ENCODE measurements at places on chromosomes 12 and 14.

- no peak for DNase-seq
Measured at GRCh38 chr14:30838351-30838750, 36.0 kb upstream of the COCH start.

- no peak for DNase-seq
Measured at GRCh38 chr14:33940561-33941011, 10.3 kb downstream of the EGLN3 start.

GRCh38 chr12:119544765-119545625, 48.6 kb upstream of the TMEM233 start:
- peak; percentile 26 for DNase-seq

- DNase-seq: peak; percentile 70
Measured at GRCh38 chr12:130747867-130748740, 32.0 kb upstream of the RIMBP2 start.

GRCh38 chr14:63928744-63929174, 76.0 kb downstream of the SYNE2 start:
- DNase-seq: no peak

- no peak for DNase-seq
Measured at GRCh38 chr12:71782017-71782416, 27.4 kb downstream of the RAB21 start.

DNA sequence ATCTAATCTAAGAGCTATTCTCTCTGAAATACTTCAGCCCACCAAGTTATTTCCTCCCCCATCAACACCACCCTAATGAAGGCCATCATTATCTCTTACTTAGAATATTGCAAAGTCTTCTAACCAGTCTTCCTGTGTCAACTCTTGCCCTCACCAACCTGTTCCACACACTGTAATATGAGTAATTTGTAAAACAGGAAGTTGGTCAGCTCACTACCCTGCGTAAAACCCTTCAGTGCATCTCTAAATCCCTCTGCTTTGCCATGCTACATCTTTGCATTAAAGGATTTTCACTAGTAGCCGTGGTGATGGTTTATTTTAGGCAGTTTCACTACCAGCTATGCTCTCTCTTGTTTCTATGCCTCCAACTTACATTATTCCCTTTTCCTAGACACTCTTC, 70.0 kb downstream of the KIF21A start:
- DNase-seq: no peak

- DNase-seq: no peak
Measured at GRCh38 chr12:116346741-116347140, 69.2 kb upstream of the MED13L start.

DNA sequence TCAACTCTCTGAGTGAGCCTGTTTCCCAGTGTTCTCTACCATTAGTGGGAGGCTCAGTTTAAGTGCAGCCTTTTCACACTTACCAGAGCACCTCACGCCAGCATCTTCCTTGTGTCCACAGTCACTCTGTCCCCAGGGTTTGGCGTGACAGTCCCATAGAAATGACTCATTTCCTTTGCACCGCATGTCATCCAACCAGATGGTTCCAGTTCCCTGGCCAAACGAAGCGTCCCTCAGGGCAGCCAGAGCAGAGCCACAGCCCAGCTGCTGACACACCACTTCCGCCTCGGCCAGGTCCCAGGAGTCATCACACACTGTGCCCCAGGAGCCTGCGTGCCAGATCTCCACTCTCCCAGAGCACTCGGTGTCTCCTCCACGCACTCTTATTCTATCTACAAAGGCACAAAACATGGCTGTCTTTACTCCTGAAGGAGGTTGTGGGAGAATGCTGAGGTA, 65.4 kb downstream of the ACSM4 start:
- DNase-seq: no peak

GRCh38 chr14:91249841-91250616, 5.5 kb upstream of the GPR68 start:
- peak; percentile 51 for DNase-seq

DNA sequence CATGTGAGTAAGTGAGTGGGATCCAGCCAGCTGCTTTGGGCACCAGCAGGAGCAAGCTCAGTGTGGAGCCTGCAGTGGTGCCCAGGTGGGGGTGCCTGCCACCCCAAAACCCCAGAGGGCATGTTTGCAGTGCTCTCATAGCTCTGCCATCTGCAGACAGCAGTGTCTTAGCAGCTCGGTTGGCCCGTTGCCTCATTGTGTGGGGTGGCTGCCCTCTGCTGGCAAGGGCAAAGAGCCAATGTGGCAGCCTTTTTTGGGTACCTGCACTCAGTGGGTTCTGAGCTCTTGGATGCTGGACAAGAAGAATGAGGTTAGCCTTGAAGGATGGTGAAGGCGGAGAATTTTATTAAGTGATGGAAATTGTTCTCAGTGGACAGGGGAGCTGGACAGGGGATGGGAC, 52.3 kb downstream of the NEUROD4 start:
- peak; percentile 76 for DNase-seq

- peak; percentile 100 for DNase-seq
Measured at GRCh38 chr12:57520053-57520818, at the start of gene DDIT3. Gene DDIT3 (minus strand): TSS chr12:57520514. CDS start chr12:57517406, 3,108 bp downstream.

DNA sequence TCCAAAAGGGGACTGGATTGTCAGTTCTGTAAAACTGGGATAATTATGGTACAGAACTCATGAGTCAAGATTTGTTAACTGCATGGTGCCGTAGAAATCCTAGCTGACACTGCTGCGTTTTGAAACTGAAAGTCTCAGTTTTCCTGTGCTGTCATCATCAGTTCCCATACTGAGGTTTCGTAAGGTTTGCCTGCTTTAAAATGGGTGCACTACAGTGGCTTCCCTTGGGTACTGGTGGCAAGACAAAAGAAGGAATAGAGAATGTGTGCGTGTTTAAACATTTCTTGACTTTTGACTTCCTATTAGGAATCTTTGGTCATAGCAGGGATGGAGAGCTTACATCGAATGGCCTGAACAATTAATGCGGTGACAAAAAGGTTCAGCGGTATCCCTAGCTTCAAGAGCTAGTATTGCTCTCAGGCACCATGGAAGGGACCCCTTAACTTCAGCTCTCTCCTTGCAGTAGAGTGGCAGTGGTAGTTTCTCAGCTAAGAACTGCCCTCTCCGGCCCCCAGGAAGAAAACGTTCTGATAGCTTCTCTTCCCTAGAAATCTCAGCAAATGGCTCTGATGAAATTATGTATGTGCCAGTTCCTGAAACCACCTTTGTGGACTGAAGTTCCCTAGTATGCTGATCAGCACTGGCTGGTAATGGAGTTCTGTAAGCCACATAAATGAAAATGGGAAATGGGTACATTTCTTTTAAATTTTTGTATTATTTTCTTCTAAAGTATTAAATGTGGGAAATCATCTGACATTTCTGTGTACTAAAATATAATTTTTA, 28.9 kb downstream of the ANO6 start:
- no peak for DNase-seq

GRCh38 chr14:93112891-93113677, 2.6 kb downstream of the ITPK1 start:
- peak; percentile 67 for DNase-seq

DNA sequence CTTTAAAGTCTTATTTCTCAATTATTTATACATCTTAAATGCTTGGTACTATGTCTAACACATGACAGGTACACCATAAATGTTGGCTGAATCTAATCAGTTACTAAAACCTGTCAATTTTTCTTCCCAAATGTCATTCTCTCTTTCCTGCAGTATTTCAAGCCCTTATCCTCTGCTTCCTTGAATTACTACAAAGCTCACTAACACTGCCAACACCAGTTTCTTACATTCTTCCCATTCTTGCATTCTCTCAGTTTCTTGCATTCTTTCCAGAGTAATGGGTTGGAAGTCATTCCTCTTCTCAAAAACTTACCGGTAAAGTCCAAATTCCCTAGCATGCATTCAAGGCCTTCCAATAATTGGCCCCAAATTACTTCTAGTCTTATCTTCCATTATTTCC, 9.6 kb upstream of the SMARCC2 start:
- no peak for DNase-seq

- peak; percentile 68 for DNase-seq
Measured at GRCh38 chr12:13347241-13348043, 150.9 kb downstream of the EMP1 start.

GRCh38 chr14:54692284-54692772, 125.4 kb downstream of the SAMD4A start:
- no peak for DNase-seq

GRCh38 chr12:100669922-100670321, 96.4 kb downstream of the GAS2L3 start:
- DNase-seq: no peak

DNA sequence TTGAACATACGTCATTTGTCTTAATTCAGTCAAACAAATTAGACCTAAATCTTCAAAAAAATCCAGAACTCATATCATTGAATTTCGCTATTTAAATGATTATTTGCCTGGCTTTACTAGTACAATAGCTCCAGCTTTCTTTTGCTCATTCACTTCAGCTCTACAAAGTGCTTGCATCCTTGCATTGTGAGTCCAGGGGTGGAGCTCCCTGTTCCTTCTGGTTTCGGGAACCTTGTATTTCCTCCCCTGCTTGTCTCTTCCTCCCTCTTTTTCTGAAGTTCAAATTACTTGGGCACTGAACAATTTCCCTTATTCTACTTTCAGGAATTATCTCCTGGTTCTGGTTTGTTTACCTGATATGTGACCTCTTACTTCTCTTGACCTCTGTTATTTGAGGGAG, 58.1 kb upstream of the KITLG start:
- DNase-seq: no peak

GRCh38 chr14:61570549-61571290, 124.6 kb upstream of the HIF1A start:
- DNase-seq: no peak

GRCh38 chr12:118183155-118183554, 47.2 kb downstream of the PEBP1 start:
- DNase-seq: no peak
